ENCODE measurements at places on chromosomes 12 and 14.

GRCh38 chr14:51328064-51328771 is 88.2 kb downstream of the TMX1 start:
- no peak for DNase-seq

DNA sequence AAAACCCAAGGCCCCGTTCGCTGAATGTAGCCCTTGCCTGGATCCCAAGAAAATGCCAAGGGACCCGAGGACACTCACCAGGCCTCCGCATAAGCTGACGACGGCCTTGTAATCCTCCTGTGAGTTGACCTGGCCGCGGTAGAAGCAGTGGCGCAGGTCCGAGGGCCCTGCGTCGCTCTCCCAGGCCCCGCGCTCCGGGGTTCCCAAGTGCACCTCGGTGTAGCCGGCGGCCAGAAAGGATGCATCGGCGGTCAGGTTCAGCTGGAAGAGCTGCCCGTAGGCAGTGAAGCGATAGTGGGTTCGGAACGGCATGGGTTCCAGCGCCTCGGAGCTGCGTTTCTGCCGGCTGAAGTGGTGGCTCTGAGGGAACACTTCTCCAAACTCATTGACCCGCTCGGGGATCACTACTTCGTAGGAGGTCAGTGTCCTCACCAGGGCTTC is 1.2 kb downstream of the ADAMTS20 start:
- no peak for DNase-seq

DNA sequence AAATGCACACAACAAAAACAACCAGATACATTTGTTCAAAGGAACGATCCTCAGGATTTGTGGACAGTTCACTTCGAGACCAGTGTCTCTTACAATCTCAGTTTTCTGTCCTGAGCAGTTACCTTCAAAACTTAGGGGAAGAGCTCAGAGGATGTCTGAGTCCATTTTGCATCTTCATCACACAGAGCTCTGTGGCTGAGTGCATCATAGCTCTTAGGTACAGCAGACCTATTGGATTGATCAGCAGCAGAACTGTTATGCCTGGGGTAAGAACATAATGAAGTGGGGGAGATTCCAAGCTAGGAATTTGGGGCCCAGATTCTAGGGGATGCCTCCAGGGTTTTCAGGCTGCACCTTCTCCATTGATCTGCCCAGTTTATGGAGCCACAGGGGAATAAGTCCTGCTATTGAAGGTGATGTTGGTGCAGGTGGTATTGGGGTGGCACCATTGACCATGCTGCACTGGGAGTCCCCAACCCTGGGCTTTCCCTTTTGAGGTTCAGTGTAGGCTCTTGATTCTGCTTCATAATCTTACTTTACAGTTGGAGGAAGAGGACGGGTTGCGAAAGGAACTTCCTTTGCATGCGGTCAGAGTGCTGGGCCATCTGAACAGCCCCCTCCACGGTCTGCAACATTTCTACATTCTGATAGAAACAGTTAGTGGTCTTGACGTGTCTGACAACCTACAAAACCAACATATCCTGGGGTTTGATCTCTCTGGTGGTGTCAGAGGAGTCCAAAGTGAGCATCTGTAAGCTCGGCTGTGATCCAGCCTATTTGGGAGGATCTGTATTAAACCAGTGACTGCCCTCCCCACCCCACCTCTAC is 112.8 kb downstream of the CHST11 start:
- DNase-seq, result peak; percentile 6

DNA sequence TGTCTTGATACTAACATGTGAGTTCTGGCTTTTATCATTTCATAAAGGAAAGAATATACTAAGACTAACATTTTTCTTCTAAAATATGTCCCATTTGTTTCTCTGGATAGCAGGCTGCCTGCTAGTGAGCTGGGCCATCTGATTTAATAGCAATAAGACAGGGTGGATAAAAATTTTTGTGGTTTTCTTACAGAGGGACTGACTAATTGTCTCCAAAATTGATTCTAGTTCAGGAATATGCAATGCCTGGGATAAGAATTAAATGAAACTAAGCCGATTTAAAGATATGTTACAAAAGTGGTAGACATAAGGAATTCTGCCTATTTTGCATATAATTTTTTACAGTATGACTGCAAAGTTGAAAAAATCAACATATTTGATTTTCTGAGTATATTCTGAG is 252.9 kb upstream of the NAV3 start:
- DNase-seq, result no peak

DNA sequence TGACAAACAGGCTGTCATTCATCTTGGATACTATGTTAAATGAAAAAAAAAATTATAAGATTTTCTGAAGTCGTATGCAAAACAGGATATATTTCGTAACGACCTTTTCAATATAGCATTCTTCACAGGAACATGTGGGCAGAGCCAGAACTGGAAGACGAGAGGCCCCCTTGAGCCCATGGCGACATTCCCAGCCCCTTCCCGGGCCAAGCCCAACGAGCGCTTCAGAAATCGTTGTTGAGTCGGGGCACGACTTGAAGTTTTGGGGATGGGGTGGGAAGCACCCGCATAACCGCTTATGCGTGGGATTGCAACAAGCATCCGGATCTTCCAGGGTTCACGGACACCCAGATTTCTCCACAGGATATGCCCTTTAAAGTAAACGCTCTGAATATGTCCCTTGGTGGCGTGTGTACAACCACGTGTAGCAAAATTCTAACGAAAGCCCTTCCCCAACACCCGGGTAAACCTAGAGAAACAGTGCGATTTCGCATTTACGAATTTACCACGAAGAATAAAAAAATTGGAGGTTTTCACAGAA is 736 bp downstream of the C14orf39 start:
- no peak for DNase-seq

DNA sequence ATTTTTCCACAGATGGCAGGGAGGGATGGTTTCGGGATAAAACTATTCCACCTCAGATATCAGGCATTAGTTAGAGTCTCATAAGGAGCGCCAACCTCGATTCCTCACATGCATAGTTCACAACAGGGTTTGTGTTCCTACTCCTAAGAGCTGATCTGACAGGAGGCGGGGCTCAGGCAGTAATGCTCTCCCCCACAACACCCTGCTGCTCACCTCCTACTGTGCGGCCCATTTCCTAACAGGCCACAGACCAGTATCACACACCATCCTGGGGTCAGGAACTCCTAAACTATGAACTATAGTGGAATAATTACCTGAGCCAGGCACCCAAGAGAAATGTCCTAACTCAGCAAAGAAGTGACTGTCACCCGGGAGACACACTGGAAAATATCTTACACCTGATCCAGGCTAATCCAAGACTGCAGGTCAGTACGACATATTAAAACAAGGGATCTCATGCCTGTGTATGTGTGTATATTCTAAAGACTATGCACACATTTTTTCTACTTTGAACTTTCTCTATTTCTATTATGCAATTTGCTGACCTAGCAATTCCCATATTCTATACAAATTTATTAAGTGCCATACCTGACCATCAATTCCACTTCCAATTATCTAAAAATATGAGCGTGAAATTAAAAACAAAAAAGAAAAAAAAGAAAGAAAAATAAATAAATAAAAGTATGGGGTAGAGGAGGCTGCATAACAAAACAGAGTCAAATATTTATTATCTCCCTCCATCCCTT is 4.7 kb downstream of the NAA25 start:
- DNase-seq, result no peak

DNA sequence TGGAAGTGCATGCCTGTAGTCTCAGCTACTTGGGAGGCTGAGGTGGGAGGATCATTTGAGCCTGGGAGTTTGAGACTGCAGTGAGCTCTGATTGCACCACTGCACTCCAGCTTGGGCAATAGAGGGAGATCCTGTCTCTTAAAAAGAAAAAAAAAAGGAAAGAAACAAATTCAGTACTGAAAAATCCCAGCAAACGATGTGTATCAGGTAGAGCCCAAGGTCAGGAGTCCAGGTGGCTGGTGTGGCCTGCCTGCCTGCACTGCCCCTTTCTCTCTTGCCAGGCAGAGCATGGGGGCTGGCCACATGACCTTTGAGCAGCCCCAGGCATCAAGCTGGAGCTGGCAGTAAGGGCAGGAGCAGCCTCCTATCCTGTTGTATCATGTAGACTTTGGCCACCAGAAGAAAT is 31.8 kb downstream of the ELK3 start:
- DNase-seq, result no peak

GRCh38 chr12:102874819-102875218 is 42.2 kb downstream of the PAH start:
- DNase-seq, result no peak

DNA sequence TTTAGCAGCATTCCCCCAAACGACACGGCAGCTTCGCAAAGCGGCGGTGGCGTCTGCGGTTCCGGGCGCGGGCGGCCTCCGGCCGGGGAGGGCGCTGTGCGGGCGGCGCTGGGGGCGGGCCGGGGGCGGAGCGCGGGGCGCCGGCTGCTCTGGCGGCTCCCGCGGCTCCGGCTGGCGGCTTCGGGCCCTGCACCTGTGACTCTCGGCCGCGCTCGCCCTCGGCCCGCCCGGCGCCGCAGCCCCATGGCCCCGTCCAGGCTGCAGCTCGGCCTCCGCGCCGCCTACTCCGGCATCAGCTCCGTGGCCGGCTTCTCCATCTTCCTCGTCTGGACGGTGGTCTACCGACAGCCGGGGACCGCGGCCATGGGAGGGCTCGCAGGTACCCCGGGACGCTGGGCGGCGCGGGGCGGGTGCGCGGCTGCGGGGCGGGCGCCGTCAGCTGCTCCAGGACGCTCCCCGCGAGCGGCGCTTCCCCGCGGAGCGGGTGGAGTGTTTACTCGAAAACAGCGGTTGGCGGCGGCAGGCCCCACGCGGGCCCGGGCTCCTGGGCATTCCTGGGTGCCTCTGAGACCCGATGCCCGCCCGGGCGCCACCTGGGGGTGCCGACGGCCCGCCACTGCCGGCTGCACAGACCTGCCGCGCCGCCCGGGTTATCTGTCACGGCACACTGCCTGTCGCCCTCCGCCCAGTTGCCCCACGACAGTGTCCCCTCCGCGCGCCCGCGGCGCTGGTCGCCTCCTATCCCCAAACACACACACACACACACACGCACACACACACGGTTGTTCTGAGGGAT is at the start of gene SLC48A1:
TSS of gene SLC48A1 (plus strand) at position 177 of the 796 bp plus-strand sequence. CDS start at position 244, 67 bp downstream.
- DNase-seq, result peak; percentile 59

GRCh38 chr14:63543826-63544406 is 739 bp upstream of the PPP2R5E start:
- DNase-seq, result no peak

GRCh38 chr12:2240984-2241383 is 188.2 kb downstream of the CACNA1C start:
- no peak for DNase-seq

- DNase-seq, result peak; percentile 61
Measured at GRCh38 chr12:46214668-46215436, 54.0 kb downstream of the SLC38A1 start.

DNA sequence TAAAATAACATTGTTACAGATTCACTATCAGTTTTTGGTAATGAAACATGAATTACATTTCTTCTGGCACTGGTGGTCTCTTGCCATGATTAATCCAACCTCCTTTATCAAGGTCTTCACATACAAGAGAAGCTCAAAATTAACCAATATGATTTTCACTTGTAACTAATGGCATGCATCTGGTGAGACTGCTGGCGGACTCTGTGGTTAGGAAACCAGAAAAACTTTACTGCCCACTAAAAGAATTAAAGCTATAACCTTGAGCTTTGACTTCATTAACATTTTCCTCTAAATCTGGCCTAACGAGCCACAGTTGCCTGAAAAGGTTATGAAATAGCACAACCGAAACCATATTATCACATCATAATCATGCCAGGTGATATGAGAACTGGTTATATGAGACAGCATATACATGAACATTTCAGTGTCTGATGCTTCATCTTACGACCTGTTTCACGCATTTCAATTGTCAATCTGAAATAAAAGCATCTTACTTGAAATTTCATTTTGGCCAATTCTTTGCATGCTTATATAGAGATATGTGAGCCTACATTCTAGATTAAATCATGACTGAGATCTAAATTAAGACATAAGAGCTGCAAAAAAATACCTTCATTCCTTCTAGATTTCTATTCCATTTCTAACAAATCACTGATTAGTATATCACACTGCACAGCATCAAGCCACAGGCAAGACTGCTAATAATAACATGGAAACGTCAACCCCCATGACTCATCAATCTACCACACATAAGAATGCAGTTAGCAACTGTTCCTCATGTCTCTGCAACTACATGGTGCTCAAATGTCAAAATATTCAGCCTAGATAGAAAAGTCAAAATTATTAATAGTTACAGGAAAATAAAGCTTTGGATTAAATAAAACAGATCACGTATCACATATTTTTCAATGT is 89.3 kb downstream of the OSBPL8 start:
- no peak for DNase-seq

GRCh38 chr12:131794061-131794460 is 34.1 kb upstream of the MMP17 start:
- DNase-seq, result no peak

- no peak for DNase-seq
Measured at GRCh38 chr12:1445807-1446206, 148.6 kb downstream of the FBXL14 start.

GRCh38 chr12:124481257-124481750 is 86.1 kb downstream of the NCOR2 start:
- no peak for DNase-seq

GRCh38 chr12:89098441-89099112 is 253.7 kb downstream of the DUSP6 start:
- DNase-seq, result no peak

DNA sequence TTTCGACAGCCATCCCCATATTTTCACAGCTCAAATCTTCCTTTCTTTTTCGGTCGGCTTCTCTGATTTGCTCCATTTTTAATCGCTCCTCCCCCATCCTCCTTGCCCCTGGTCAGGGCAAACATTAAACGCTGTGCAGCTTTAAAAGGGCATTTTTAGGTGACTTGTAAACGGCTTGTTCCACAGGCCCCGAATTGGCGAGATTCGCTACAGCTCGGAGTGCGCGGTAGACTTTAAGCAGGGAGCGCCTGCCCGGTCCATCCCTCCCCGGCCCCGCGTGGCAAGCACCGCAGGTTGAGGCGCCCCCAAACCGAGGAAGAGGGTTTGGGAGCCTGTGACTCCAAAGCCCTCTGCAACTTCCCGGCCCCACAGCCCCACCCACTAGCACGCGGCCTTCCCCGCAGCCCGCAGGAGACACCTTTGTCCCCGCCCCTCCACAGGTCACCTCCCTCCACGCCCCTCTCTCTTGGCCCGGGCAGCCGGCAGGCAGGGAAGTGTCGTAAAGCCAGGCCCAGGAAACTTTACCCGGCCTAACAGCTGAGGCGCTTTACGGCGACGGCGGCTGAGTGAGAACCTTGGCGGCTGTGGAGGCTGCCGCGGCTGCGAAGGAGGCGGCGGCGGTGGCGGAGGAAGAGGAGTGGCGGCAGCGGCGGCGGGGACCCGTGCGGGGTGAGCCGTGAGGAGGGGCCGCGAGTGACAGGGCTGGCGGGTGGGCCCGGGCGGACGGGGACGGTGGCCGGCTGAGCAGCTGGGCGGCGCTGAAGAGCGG is at the start of gene NAA30:
TSS of gene NAA30 (plus strand) at position 550 of the 769 bp plus-strand sequence. CDS start 372 bp downstream, outside the sequence.
- peak; percentile 85 for DNase-seq

- DNase-seq, result no peak
Measured at GRCh38 chr14:32404784-32405573, 75.9 kb downstream of the AKAP6 start.

Measured in stimulated activated CD8-positive, alpha-beta memory T cell treated with anti-CD3 and anti-CD28 coated beads, Interleukin-7, amount 100 ng/mL, for 1 hour (primary cell).